ENCODE measurements at places on chromosomes 4 and X.

DNA sequence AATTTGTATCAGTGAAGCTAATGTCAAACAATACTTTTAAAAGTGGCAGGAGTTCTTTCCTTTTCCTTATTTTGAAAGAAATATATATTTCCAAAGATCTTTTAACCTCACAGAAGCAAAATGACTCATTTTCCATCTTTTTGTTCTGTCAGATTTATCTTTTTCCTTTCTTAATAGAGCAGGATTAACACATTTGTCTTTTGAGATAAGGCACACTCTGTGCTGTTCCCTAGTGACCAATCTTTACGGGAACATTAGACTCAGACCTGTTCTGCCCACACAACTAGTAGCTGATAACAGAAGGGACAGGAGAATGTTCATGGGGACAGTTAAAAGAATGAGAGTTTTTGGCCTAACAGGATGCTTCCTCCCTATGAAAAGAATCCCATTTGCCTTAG is 381.2 kb downstream of the STPG2 start:
- DNase-seq, result no peak

DNA sequence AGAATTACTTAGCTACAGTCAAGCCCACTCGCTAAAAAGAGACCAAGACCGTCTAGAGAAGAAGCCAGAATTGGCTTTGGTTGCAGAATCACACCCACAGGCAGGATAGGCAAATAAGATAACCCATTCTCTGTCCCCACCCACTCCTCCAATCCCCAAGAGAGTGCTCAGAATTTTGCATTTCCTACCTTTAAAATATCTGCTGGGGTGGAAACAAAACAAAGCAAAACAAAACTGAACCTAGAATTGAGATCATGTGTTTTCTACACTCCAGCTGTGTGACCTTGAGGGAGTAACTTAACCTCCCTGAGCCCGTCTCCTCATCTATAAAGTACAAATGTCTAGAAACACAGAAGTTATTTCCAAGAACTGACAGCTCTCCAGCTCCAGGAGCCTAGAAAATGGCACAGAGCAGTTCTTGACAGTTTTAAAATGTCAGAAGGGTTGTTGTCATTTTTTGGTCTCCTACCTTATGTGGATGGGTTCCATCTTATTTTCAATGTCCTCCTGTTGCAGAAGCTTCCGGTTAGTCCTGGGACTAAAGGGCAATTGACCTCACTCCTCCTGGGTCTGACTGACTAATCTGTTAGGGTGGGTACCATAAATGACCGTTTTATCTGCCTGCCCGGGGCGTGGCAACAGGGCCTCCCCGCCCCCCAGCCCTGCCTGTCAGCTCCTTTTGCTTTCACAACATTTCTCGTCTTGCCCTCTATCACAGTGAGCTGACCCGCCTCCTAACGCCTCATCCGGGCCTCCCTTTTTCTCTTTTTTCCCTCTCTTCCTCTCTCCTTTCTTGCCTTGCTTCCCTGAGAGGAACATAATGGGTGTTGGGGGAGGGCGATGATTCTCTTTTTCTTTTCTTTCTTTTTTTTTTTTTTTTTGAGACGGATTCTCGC is 114.0 kb downstream of the RBM47 start:
- no peak for DNase-seq

GRCh38 chr4:3342182-3342854 is 49.5 kb downstream of the RGS12 start:
- no peak for DNase-seq

DNA sequence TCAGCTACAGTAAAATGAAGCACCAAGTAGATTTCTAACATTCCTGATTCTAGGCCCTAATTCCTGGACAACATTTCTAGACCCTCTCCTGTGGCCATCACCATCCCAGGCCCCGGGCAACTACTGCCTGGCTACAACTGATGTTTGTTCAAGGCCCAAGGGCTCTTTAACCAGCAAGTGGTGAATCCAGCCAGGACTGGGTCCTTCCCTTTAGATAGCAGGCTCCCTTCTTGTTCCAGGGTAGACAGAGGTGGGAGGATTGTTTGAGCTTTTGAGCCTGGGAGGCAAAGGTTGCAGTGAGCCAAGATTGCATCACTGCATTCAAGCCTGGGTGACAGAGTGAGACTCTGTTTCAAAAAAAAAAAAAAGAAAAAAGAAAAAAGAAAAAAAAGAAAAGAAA is 12.7 kb upstream of the AADAT start:
- DNase-seq, result no peak

- no peak for DNase-seq
Observed at GRCh38 chr4:13130848-13131247, 353.3 kb downstream of the RAB28 start.

DNA sequence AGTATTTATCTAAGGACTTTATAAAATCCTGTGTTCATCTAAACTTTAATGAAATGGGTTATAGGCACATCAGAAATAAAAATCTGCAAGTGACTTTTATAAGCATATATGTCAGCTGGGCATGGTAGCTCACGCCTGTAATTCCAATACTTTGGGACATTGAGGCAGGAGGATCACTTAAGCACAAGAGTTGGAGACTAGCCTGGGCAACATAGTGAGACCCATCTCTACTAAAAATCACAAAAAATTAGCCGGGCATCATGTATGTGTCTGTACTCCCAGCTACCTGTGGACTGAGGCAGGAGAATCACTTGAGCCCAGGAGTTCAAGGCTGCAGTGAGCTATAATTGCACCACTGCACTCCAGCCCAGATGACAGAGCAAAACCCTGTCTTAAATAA is 20.9 kb downstream of the TBC1D9 start:
- DNase-seq, result no peak

DNA sequence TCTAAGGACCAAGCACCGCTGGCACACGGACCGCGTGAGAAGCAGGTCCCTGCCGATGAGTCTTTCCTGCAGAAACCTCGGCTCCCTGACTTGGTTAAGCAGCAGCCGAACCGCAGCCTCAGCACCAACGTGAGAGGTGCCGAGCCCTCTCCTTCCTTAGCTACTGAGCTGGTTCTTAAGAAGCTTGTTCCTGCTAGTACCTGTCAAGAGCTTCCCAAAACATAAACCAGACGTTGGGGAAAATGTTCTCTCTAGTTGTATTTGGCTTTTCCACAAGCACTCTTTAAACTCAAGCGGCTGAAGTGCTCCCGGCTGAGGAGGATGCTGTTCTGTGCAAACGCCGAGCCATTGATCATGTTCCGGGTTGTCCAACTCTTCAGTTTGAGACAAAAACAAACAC is 29.3 kb upstream of the TLR3 start:
- no peak for DNase-seq

GRCh38 chrX:110442635-110443034 is 84.0 kb downstream of the RTL9 start:
- DNase-seq, result no peak

DNA sequence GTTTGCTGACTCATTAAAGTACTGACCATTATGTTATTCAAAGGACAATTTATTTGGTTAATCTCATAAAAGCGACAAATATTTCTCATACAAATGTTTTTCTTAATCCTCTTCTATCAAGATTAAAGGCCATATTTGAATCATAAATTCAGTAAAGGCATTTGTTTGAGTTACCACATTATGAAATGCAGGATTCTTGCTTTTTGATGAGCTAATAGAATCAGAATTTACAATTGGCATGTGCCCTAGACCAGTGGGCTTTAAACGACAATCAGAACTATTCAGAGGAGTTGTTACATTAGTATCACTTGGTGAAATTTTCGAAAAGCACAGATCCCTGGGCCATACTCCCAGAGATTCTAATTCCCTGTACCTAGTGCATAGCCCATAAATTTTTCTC is 55.3 kb downstream of the KLHL4 start:
- no peak for DNase-seq
